ENCODE measurements at places on chromosomes 5 and 9.

DNA sequence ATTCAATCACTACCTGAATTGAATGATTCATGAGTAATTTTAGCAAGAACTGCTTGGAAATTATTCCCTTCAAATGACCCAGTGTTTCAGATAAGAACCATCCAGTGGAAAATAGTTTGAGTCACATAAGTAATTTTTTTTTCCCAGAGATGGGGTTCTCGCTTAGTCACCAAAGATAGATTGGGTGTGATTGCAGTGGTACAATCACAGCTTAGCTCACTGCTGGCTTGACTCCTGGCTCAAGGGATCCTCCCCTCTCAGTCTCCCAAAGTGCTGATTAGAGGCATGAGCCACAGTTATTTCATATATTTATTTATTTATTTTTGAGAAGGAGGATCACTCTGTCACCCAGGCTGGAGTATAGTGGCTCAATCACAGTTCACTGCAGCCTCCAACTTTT, 574.5 kb upstream of the ARRDC3 start:
- DNase-seq, result no peak

DNA sequence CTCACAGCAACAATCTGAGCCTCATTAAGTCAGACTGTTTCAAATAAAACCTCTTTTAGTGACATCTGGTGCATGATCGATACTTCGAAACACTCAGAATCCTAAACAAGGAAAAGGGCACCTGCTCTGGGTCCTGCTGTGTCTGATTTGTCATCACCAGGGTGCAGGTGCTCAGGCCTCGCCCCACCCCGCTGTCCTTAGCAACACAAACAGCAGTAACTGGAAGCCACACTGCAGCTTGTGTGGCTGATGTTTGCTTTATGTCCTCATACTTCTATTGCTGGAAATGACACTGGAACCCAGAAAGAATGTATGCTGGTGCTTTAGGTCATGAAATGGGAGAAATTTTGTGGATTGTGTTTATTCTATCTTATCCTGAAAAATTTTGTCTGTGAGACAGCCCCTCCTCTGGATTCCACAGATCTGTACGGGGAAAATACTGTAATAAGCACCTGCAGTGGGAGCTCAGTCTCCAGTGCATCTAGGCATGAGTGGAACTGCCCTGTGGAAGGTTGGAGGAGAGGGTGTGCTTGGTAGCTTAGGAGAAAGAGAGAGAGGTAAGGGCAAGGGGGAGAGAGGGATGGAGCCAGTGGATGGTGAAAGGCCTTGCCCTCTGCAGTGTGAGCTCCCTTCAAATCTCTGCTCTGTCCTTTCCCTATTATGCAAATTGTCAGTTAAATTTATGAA, 284.2 kb downstream of the SMARCA2 start:
- no peak for DNase-seq

GRCh38 chr9:116152390-116152789, 1.2 kb upstream of the PAPPA start:
- DNase-seq, result no peak

DNA sequence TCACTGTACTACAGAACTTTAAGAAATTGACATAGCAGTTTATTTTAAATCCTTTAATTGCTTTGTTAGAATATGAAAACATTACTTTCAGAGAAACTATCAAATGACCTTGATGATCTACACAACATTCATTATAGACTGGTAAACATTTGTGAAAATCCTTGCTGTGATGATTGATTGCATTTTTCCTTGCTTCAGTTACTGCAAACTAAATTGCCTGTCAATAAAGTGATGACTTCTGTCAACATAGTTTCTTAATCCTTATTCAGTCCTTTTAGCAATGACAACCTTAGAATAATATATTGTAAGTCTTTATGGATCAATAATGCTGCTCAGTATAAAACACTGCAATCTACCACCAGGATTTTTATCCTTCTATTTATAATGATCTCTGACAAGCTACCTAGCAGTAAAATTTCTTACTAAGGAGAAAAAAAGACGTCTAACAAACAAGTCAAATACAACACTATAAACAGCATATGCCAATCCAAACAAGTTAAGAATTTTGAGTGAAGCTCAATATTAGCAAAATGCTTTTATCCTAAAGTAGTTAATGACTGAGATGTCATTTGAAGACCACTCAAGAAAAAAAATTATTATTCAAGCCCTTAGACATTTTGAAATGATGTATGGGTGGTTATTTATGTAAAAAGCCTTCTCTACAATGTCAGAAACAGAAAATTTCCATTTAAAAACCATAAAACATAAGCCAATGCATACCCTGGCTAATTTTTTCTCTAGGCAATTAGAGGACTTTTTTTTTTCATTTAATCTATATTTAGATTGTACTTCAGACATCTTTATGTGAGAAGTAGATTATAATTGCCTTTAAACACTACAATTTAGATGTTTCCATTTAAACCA, 105.5 kb downstream of the FBXL17 start:
- no peak for DNase-seq

DNA sequence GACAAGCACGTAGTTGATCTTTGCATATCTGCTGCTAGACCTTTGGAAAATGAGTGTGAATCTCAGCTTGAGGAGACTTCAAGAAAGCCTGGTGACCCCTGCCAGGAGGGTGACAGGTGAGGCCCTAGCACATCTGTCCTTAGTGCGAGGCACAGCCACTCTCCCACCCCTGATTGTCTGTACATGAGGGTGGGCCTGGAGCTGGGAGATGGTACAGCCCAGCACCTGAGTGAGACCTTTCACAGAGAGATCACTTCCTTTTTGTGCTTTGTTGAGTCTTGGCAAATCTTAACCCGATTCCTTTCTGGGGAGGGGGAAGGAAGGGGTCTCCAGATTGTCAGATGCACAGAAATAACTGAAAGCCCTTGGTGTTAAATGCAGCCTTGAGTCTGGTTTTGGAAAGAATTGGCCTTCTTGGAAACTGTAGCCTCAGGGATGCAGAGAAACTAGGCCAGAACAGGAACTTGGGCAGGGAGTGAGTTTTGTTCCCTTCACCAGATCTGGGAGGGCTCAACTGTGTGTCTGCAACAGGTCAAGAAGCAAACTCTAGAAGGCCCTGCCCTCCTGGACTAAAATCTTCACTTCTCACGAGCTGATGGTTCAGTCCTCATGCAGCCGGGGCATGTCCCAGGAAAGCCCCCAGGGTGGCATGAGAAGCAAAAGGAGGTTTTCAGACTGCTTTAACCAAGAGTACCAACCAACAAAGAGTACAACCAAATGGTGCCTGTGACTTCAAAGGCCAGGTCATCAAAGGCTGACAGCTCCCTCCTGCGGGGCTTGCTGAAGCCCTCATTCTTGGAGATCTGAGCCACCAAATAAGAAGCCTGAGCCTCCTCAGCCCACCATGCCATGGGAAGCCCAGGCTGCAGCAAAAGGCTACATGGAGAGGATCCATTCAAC, 20.8 kb upstream of the SEMA4D start:
- DNase-seq, result no peak

Measured in stimulated activated CD4-positive, alpha-beta T cell treated with anti-CD3 and anti-CD28 coated beads, Interleukin-1b, Interleukin-23, amount 100 ng/mL, for 1 hour (primary cell).